ENCODE measurements at places on chromosomes 7 and 10.

DNA sequence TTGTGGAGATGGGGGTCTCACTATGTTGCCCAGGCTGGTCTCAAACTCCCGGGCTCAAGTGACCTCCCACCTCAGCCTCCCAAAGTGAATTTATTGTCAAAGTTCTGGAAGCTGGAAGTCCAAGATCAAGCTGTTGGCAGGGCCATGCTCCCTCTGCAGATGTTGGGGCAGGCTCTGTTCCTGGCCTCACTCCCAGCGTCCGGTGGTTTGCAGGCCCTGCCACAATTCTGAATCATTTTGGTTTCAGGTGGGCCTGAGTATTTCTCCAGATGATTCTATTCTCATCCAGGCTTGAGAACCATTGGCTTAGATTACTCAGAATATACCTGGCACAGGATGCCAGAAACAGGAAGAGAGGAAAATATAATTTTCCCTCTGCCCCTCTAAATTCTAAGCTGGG lies 737.4 kb downstream of the TNS3 start:
- H3K27me3 ChIP-seq: no peaks in the 10 kb centered on the region
- H3K4me3 ChIP-seq: no peak overlapping the region
- H3K27ac ChIP-seq: no peak overlapping the region
- no peaks in the 10 kb centered on the region for H3K4me1 ChIP-seq

DNA sequence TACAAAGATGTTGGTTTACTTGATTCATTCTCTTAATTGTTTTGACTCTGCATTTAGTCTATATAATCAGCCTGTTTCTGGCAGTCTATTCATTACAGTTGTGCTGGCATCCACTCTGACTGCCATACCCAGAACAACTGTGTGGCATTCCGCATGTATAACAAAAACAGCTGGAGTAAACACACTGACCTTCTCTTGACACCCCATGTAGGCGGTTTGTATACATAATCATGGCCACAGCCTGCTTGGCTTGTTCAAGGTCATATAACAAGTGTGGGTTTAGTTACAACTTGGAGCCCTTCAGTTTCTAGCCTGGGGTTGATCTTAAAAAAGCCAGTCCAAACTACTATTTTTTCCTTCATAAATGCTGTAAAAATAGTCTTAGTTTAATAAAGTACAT lies 70.9 kb downstream of the MBL2 start:
- no peak for DNase-seq
- no peak overlapping the region for H3K4me3 ChIP-seq

GRCh38 chr10:94361171-94361794 lies 1.5 kb downstream of the NOC3L start:
- H3K27ac ChIP-seq: no peak overlapping the region
- no peaks in the 10 kb centered on the region for H3K4me1 ChIP-seq
- no peak for DNase-seq
- H3K4me3 ChIP-seq: no peak overlapping the region

- H3K4me1 ChIP-seq: no peaks in the 10 kb centered on the region
- H3K4me3 ChIP-seq: no peak overlapping the region
- H3K27ac ChIP-seq: no peak overlapping the region
- no peaks in the 10 kb centered on the region for H3K27me3 ChIP-seq
- DNase-seq: no peak
- no peaks in the 10 kb centered on the region for H3K36me3 ChIP-seq
These were observed 38.1 kb downstream of the FOXK1 start for GRCh38 chr7:4720225-4720624.

All from iPS DF 6.9 (cell line).